ENCODE measurements at places on chromosomes 11 and 22.

DNA sequence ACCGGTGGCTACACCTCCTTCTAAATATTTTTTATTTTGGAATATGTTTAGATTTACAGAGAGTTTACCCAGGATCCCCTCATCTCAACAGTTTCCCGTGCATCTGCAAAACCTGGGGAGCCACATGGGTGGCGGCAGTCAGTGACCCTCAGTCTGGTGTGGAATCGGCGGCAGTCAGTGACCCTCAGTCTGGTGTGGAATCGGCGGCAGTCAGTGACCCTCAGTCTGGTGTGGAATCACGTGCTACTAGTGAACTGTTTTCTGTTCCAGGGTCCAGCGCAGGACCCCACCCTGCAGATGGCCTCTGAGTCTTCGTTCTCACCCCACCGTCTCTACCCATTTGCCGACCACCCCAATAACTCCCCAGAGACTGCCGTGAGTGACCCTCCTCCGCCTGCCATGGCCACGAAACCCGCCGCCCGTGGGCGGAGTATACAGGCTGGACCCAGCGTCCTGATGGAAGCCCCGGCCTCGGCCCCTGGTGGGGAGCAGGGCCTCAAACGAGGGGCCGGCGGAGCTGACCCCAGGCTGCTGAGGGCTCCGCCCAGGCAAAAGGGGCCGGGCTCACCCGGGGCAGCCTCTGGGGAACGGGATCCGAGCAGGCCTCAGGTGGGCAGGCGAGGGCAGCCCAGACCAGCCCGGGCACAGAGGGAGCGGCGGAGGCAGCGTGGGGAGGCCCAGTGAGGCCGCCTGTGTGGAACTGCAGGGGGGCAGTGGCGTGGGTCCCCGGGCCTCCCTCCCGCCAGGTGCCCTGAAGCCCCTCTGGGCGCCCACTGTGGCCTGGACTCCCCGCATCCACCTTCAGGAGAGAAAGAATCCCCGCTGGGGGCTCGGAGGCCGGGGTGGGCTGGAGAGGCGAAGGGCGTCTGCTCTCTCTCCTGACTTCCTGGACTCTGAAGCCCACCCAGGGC, 2.5 kb downstream of the IL17REL start:
- DNase-seq, result no peak

DNA sequence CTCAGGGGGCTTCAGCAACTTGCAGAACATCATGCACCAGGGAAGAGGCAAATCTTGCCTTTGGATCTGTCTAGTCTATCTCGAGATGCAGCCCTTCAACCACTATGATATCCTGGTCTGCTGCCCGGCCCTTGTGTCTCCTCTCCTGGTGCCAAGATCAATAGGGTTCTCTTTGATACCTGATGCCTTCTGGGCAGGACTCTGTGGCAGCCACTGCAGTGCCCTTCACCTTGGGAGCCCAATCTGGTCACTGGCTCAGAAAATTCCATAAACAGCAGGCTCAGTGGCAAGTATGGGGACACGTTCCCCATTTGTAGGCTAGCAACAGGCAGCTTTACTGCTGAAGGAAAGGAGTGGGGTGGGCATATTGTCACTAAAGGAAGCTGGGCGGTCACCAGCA, 23.4 kb downstream of the SYN3 start:
- no peak for DNase-seq

- no peak for DNase-seq
Measured at GRCh38 chr11:82872377-82873150, 27.7 kb downstream of the PRCP start.

- DNase-seq, result no peak
Measured at GRCh38 chr11:65308281-65308891, 6.3 kb upstream of the CDC42EP2 start.

DNA sequence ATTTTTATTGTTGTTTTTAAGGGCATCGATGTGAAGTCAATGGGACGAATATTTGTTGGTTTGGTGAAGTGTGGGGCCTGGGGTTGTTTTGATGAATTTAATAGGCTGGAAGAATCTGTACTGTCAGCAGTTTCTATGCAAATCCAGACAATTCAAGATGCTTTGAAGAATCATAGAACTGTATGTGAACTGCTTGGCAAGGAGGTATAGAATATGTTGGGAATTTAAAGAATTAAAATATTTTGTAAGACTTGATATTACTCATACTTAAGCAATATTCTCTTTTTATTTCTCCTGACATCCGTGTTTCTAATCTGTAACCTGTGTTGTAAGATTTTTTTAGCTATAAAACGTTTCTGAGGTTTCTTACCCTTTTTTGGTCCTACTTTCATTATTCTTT, 61.6 kb downstream of the DYNC2H1 start:
- peak; percentile 61 for DNase-seq

DNA sequence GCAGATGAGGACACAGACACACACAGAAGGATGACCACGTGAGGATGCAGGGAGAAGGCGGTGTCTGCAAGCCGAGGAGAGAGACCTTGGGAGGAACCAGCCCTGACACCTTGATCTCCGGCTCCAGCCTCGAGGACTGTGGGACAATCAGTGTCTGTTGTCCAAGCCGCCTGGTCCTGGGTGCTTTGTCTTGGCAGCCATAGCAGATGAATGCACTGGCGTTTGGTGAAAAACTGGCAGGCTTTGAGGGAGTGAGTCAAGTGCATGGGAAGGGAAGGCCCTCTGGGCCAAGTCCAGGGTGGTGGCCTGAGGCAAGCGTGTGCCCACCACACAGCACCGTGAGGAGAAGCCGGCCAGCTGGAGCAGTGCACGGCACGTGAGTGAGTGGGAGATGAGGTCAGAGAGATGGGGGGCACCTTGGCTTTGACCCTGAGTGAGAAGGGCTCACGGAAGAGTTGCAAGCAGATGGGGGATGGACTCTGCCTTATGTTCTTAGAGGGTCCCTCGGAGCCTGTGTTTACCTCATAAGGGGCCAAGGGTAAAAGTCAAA, 12.4 kb upstream of the BRSK2 start:
- DNase-seq, result no peak

Measured in fibroblast of mammary gland (primary cell).